ENCODE measurements at places on chromosomes 16 and 17.

- no peak for DNase-seq
Observed at GRCh38 chr17:75691371-75691791, 24.2 kb downstream of the SAP30BP start.

GRCh38 chr17:77200711-77201110 is 59.9 kb downstream of the SEC14L1 start:
- no peak for DNase-seq

DNA sequence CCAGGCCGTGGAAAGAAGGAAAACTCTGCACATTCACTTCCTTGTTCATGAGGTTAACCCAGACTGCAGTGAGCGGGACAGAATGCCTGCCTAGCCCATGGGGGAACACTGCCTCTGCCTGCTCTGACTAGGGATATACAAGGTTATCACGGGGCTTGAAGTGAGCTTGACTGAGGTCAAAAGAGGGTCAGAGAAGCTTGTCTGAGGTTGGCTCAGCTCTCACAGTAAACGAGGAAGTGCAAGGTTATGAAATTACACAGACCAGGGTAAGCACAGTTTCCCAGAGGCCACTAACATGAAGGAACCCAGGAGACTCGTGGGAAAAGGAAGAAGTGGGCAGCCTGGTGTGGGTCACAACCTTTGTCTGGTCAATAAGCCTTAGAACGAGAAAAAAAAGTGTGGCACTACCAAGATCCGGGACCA is 28.7 kb downstream of the HIC1 start:
- no peak for DNase-seq

GRCh38 chr16:69927056-69927757 is 23.9 kb upstream of the CLEC18A start:
- DNase-seq = peak; percentile 59

DNA sequence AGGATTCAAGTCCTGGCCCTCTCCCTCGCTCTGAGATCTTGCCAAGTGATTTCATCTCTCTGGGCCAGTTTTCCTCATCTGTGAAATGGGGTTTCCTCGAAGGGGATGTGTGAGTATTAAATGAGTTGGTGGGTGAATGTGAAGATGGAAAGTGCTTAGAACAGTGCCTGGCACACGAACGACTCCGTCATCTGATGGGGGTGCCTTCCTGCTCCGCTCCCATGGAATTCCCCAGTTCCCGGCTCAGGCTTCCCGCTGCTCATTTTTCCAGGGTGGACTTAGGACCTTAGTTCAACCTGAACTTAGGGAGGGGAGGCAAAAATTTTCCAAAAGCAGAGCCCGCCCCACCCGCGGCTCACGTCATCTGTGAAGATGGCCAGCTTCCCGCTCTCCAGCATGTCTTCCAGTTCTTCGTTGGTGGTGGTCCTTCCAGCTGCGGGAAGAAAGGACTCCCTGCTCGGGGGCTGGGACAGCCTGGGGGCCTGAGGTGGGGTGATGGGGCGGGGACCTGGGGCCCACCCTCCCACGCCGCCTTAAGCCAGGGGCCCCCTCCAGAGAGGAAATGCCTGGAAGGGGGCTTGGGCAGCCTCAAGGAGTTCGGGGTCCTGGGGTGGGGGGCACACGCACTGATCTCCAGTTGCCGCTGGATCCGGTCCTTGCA is 11.4 kb downstream of the HSD3B7 start:
- DNase-seq = no peak
